Cortex of kidney (tissue), 1 donor: ENCODE measurements at places on chromosomes 5 and 9.

GRCh38 chr5:33212900-33213299 lies 227.9 kb upstream of the TARS1 start:
- DNase-seq, result no peak

DNA sequence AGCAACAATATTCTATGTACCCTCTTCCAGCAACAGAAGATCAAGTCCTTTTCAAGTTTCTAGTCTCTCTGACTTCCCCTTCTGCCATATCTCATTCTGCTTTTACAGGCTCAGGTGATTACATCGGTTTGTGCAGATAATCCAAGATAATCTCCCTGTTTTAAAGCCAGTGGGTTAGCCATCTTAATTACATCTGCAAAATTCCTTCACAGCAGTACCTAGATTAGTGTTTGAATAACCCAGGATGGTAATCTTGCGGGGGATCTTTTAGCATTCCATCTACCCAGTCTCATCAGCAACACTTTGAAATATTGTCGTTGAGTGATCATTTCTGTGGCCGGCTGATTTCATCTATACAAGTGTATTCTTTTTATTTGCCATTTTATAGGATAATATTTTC lies 130.2 kb downstream of the GHR start:
- DNase-seq, result no peak

DNA sequence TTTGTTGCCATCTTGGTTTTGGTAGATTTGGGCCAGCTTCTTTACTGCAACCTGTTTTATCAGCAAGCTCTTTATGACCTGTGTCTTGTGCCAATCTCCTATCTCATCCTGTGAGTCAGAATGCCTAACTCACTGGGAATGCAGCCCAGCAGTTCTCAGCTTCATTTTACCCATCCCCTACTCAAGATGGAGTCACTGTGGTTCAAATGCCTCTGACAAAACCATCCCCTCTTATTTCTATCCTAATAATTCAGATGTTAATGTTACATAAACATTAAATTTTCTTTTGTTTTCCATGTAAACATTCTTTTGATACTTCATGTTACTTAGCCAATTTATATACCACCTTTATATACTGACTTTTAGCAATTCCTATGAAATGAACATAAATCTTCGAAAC lies 746.3 kb downstream of the CDH18 start:
- DNase-seq, result no peak

DNA sequence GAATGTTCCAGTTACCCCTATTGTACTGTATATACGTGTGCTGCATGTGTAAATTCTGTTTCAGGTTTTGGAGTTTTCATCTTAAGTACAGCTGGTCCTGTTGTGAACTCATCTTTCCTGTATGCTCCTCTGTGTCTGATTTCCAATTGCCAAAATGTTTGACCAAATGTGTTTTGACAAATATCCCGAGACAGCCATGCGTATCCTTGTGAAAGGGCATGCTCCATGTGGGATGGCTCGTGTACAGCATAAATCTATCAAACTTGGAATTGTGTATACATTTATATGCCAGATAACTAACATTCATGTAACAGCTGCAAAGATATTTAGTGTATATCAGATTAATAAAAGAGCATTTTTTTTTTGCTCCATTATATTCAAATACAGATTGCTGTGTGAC lies 69.5 kb upstream of the IQGAP2 start:
- no peak for DNase-seq

GRCh38 chr5:90477621-90478215 lies 3.1 kb downstream of the POLR3G start:
- DNase-seq, result no peak

DNA sequence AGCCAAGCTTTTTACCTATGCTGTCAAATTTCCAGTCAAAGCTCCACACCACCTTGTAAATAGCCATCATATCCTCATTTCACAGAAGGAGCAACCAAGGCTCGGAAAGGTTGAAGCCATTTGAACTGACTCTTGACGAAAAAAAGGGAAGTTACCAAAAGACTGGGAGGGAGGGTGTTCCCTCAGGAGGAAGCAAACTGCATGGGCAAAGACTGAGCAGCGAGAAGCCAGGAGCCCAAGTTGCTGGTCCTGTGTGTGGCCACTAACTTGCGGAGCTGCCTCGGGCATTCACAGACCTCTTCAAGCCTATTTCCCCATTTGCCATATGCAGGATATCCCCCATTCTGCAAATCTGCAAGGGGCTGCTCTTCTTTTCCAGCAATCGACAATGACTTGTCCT lies 37.4 kb downstream of the TTLL11 start:
- DNase-seq, result no peak

GRCh38 chr5:12794476-12795332 lies 890.5 kb upstream of the CTNND2 start:
- no peak for DNase-seq

DNA sequence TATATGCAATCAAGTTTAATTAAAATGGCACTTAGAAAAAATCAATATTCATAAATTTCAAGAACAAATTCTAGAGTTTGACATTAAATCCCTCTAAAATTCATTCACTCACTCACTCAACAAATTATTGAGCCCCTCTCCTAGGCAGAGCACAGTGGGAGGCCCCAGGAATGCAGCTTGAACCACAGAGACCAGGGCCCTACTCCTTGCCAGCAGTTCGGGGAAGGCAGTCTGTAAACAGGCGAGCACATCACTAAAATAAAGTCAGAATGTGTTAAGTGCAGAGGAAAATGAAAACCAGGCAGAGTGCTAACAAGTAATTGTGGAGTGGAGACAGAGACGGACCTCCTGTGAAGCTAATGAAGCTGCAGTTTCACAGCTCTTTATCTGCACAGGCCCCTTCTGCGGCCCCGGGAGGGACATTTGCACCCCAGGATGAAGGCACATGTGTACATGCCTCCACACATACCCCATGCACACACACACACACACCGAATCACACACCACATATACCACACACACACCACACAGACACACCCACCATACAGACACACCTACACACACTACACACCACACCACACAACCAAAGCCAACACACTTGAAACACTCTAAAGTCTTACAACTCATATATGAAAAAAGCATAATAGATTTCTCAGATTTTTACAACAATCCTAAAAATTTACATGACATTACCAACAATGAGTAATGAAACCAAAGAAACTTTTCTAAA lies 40.5 kb downstream of the BHMT start:
- DNase-seq, result no peak

DNA sequence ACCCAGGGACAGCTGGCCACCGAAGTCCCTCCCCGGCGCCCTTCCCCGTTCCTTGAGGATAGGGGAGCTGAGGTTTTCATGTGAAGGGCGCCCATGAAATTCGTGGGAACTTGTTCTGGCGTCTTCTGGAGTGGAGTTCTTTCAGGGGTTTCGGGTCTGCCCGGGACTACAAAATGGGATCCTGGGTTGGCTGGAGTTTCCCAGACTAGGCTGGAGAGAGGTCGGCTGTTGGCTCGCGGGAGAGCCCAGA lies 3.6 kb upstream of the RGMB start:
- DNase-seq, result no peak

DNA sequence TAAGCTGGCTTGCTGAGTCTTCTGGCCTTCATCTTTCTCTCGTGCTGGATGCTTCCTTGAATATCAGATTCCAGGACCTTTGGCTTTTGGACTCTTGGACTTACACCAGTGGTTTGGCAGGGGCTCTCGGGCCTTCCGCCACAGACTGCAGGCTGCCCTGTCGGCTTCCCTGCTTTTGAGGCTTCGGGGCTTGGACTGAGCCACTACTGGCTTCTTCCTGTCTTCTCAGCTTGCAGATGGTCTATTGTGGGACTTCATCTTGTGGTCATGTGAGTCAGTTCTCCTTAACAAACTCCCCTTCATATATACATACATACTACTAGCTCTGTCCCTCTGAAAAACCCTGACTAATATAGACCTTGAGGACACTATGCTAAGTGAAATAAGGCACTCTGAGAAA lies 78.3 kb upstream of the SSBP2 start:
- no peak for DNase-seq

DNA sequence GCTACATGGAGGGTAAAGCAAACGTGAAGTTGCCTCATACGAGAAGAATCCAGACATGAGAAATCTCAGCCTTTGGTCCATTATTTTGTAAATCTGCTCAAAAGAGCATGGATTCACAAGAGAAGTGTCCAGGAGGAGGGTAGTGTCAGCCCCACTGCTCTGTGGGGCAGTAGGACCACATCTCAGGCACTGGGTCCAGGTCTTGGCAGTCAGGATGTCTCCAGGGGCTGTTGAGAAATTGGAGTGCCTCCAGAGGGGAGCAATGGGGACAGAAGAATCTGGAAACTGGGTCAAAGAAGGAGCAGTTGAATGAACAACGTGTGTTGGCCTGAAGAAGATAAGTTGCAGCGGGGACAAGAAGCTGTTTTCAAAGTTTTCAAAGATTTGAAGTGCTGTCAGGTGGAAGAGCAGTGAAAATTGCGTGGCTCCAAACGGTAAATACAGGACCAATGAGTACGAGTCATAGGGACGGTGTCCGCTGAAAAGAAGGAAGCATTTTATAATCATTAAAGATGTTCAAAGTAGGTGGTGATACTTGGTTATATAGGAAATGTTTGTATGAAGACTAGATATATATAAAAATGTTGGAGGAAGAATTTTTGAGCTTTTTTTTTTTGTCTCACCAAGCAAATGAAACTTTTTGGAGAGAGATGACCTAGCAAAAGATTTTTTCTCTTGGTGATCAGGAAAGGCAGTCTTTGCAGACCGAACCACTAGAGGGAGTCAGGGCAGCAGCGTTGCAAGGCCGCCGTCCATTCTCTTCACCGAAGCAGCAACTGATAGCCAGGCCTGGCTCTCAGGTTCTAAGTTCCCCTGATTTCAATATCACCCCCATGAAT lies 57.1 kb upstream of the ZBED3 start:
- DNase-seq, result no peak

DNA sequence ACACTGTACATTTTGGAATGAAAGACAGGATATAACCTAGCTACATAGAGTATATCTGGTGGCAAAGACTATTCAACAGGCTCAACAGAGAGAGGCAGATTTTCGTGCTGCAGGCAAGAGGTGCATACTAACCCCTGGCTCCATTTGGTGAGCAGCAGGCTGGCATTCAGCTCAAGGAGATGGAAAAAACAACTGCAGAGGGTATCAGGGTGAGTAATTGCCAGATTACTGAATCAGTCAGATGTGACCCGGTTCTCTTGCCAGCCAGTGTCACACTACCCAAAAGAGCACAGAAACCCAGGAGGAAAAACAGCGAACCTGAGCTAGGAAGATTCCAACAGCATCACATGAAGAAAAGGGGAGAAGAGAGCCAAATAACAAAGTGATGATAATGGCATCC lies 130.4 kb upstream of the PRLR start:
- no peak for DNase-seq

GRCh38 chr9:114122136-114123027 lies 23.3 kb upstream of the KIF12 start:
- no peak for DNase-seq

DNA sequence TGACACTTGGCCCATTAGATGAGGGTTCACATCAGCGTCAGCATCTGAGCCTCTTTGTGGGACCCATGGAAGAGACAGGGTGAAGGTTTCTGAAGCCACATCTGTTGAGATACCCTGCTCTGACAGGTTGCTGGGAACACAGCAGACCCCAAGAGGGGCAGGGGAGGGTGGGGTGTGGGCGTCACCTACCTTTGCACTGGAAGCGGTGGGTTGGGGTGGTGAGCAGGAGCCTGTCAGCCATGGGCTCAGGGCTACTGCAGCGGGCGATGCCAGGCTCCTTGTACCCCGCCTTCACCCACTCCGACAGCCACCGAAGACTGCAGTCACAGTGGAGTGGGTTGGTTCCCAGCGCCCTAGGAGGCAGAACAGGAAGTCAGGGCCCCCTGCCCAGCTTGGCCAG lies 131.5 kb upstream of the PANK3 start:
- no peak for DNase-seq

GRCh38 chr9:84570482-84571154 lies 98.9 kb upstream of the NTRK2 start:
- DNase-seq, result no peak

GRCh38 chr5:40437452-40437861 lies 242.3 kb upstream of the PTGER4 start:
- no peak for DNase-seq

DNA sequence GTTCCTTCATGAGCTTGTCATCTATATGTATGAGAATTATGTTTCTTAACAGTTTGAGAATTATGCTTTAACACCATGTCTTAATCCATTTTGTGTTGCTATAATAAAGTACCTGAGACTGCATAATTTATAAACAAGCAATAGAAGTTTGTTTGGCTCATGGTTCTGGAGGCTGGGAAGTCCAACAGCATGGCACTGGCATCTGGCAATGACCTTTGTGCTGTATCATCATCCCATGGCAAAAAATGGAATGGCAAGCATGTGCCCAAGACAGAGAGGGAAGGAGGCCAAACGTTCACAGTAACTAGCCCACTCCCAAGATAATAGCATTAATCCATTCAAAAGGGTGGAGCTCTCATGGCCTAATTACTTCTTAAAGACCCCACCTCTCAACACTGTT lies 67.6 kb downstream of the MTX3 start:
- no peak for DNase-seq

GRCh38 chr5:55701462-55702103 lies 10.5 kb downstream of the SLC38A9 start:
- DNase-seq, result no peak

- DNase-seq, result no peak
These were observed 4.4 kb downstream of the LCN9 start for GRCh38 chr9:135667463-135668001.

DNA sequence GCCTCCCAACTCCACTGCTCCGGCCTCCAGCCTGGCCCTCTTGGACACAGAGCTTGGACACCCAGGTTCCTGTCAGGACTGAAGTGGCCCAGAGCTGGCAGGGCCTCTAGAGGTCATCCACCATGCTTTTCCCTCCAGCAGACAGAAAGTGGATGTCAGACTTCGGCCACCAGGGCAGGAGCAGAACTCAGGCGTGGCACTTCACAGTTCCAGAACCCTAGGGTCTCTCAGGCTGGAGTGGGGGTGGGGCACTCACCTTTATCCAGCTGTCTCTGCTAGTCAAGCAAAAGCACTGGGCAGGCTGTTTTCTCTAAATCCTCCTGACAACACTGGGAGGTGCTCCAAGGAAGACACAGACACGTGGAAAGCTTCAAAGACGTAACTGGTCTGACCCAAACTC lies 35.6 kb upstream of the N4BP3 start:
- DNase-seq, result no peak

- DNase-seq, result no peak
These were observed 9.8 kb downstream of the GTF3C4 start for GRCh38 chr9:132679946-132680625.

GRCh38 chr9:77806741-77807140 lies 158.6 kb upstream of the GNA14 start:
- no peak for DNase-seq

GRCh38 chr5:136769900-136770684 lies 404.7 kb upstream of the TRPC7 start:
- DNase-seq, result no peak

- no peak for DNase-seq
These were observed 30.9 kb downstream of the FABP6 start for GRCh38 chr5:160260006-160260775.

- DNase-seq, result no peak
These were observed 112.0 kb downstream of the HSD17B3 start for GRCh38 chr9:96189995-96190394.
